MG63 (cell line): ENCODE measurements at places on chromosomes 6 and 20. TPM values are rescaled to one million over a fixed set of nuclear protein-coding genes. Genes with fewer than 3 reads are reported as not detected.

KPNA5 gene
- total RNA-seq: 2.8 and 9.5 TPM in 2 replicates

ZC2HC1B gene
- total RNA-seq: not detected in 2 replicates

ARFGEF3 gene
- 3.7 and 5.1 TPM in 2 replicates for total RNA-seq

POPDC3 gene
- 1.8 and 2.2 TPM in 2 replicates for total RNA-seq

TCF15 gene
- 0.42 TPM in 1 of 2 replicates, not detected in the other for total RNA-seq

CNR1 gene
- total RNA-seq: 0.07 and 0.72 TPM in 2 replicates

LINC00237 gene
- total RNA-seq: not detected in 2 replicates

AGER gene
- total RNA-seq: 1.4 TPM in 1 of 2 replicates, not detected in the other

WFDC12 gene
- not detected in 2 replicates for total RNA-seq

HMGCLL1 gene
- total RNA-seq: not detected in 2 replicates

CAP2 gene
- 3.2 and 5.4 TPM in 2 replicates for total RNA-seq

CEP57L1 gene
- total RNA-seq: 27.2 and 30.0 TPM in 2 replicates

EEF1A2 gene
- total RNA-seq: 62.5 and 113 TPM in 2 replicates

CYB5R4 gene
- total RNA-seq: 24.4 and 28.7 TPM in 2 replicates

MROH8 gene
- total RNA-seq: 0.63 TPM in 1 of 2 replicates, not detected in the other

SLC26A8 gene
- total RNA-seq: not detected in 2 replicates

CTCFL gene
- total RNA-seq: not detected in 2 replicates

POLR1H gene
- 24.3 and 32.9 TPM in 2 replicates for total RNA-seq

SLA2 gene
- not detected in 2 replicates for total RNA-seq

NKX2-2 gene
- 3.1 and 8.1 TPM in 2 replicates for total RNA-seq

SOBP gene
- total RNA-seq: 0.12 and 0.69 TPM in 2 replicates

PRND gene
- total RNA-seq: not detected in 2 replicates

TSHZ2 gene
- total RNA-seq: not detected in 2 replicates

VSX1 gene
- not detected in 2 replicates for total RNA-seq

SYCP2L gene
- total RNA-seq: 0.99 and 2.9 TPM in 2 replicates

ENPP5 gene
- 0.95 TPM in 1 of 2 replicates, not detected in the other for total RNA-seq

WFDC10B gene
- not detected in 2 replicates for total RNA-seq
